GM12864 (cell line): ENCODE measurements at places on chromosomes 12 and 14.

GRCh38 chr14:97080991-97081390 is 283.8 kb downstream of the VRK1 start:
- no peak for DNase-seq

DNA sequence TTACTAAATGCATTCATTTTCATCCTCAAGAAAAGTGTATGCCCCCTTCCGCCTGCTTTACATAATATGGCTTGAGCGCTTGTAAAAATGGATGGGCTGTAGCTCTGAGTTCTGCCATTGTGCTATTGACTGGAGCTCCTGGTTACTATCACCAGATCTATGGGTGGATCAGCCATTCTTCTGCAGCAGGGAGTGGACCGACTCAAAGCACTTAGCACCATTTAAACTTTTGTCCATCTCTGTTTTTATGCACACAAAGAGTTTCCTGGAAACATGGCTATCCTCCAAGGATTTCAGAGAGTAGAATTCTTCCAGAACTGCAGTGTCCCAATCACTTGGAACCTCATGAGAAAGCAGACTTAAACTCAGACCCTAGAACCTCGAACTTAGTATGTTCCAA is 4.5 kb upstream of the NUMB start:
- DNase-seq, result no peak

DNA sequence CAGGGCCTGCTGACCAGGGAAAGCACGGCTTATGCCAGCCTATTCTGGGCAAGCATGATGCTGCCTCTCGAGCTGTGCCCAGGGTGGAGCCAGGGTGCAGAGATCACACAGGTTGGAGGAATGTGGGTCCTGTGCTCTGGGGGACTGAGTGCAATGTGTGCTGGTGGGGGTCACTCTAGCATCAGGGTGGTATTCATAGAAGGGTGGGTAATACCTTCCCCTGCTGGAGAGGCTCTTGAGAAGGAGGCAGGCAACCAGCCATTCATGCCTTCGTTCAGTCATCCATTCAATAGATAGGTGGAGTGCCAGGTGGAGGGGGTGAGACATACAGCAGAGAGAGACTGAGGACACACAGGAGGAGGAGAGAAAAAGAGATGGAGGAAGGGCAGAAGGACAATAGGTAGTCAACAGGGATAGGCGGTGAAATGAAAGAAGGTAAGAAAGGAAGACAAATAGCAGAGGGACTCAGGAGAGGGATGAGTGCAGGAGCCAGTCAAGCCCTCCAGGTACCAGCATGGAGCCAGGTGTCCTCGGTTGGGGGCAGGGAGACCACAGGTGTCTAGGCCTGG is 5.2 kb upstream of the ZNF385A start:
- DNase-seq, result no peak

- DNase-seq, result no peak
These were observed 290.3 kb downstream of the NAV3 start for GRCh38 chr12:78120866-78121560.

DNA sequence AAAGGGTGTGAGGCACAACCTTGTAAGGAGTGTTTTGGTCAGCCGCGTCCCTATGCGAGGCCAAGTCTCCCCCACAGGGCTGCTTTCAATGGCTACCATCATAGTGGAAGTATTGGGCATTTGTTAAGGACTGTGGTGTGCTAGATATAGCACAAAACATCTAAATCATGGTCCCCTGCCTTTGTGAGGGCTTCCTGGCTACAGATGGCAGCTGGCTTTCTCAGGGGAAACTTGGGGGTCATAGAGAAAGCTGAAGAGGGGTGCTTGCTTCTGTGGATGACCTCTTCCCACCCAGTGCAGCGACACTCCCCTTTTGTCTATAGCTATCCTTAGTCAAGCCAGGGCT is 315.8 kb downstream of the ZFP36L1 start:
- DNase-seq, result no peak

GRCh38 chr12:18139254-18139653 is 49.3 kb upstream of the RERGL start:
- no peak for DNase-seq

- DNase-seq, result no peak
These were observed 848.7 kb downstream of the NRXN3 start for GRCh38 chr14:79018836-79019235.

GRCh38 chr14:23816371-23816770 is 137.2 kb upstream of the DHRS4 start:
- no peak for DNase-seq
